CD4-positive, CD25-positive, alpha-beta regulatory T cell (primary cell): ENCODE measurements at places on chromosomes 16 and 17. TPM values are rescaled to one million over a fixed set of nuclear protein-coding genes. Genes with fewer than 3 reads are reported as not detected.

GRCh38 chr17:8588877-8589554 is 41.5 kb downstream of the MYH10 start:
- H3K36me3 ChIP-seq: no peaks in the 10 kb centered on the region
- H3K4me1 ChIP-seq: no peaks in the 10 kb centered on the region
- no peak overlapping the region for H3K27ac ChIP-seq

- H3K27ac ChIP-seq: no peak overlapping the region
- H3K4me1 ChIP-seq: no peaks in the 10 kb centered on the region
These were observed 14.9 kb downstream of the CEP112 start for GRCh38 chr17:66177048-66177447.

LGALS9 gene
- 122 TPM for total RNA-seq

SLC5A11 gene
- not detected for total RNA-seq

DNA sequence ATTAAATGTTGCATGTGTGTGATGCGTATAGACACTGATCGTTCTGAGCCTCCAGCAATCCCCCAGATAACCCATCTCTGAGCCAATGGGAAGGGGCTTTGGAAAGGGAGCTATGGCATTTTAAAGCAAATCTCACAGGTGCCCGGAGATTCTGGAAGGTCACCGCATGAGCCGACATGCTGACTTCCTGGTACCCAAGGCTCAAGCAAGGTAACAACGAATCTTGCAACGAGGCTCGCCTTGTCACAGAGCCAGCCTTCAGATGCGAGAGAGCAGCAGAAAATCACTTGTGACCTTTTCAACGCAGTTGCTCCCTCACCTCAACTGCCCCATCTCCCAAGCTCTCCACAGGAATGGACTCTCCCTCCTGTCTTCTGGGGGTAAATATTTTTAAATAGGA is 154.8 kb upstream of the CDH5 start:
- H3K4me1 ChIP-seq: no peaks in the 10 kb centered on the region
- H3K27me3 ChIP-seq: no peaks in the 10 kb centered on the region
- DNase-seq: no peak
- H3K4me3 ChIP-seq: no peak overlapping the region

DNA sequence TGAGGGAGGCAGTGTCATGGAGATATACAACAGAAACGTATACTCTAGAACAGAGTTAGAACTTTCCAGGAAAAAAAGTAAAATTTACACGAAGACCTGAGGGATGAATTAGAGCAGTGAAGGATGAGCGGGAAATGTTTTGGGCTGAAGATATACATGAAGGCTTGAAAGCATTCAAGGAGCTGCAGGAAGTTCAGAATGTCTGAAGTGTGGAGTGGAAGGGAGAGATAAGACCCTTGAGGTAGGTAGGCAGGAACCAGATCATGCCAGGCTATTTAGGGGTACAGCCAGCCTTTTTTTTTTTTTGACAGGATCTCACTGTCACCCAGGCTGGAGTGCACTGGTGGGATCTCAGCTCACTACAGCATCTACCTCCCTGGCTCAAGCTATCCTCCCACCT is 3.2 kb upstream of the NLK start:
- DNase-seq: no peak
- peaks cover 23% of the 10 kb centered on the region for H3K4me1 ChIP-seq
- H3K36me3 ChIP-seq: no peaks in the 10 kb centered on the region
- no peaks in the 10 kb centered on the region for H3K27me3 ChIP-seq

- no peak for DNase-seq
- H3K27ac ChIP-seq: no peak overlapping the region
- no peak overlapping the region for H3K4me3 ChIP-seq
- no peaks in the 10 kb centered on the region for H3K27me3 ChIP-seq
- no peaks in the 10 kb centered on the region for H3K4me1 ChIP-seq
These were observed 185.0 kb upstream of the ZNF469 start for GRCh38 chr16:88197481-88198456.

MPO gene
- total RNA-seq: not detected

GRCh38 chr17:35864853-35865252 is 3.8 kb downstream of the HEATR9 start:
- no peak overlapping the region for H3K27ac ChIP-seq
- DNase-seq: no peak
- H3K4me1 ChIP-seq: no peaks in the 10 kb centered on the region
- H3K27me3 ChIP-seq: no peaks in the 10 kb centered on the region
- no peaks in the 10 kb centered on the region for H3K36me3 ChIP-seq
- no peak overlapping the region for H3K4me3 ChIP-seq

VPS35 gene
- total RNA-seq: 34.1 TPM

- no peak overlapping the region for H3K4me3 ChIP-seq
- H3K36me3 ChIP-seq: no peaks in the 10 kb centered on the region
- no peak overlapping the region for H3K27ac ChIP-seq
- no peaks in the 10 kb centered on the region for H3K4me1 ChIP-seq
- no peak for DNase-seq
- no peaks in the 10 kb centered on the region for H3K27me3 ChIP-seq
These were observed 226.4 kb upstream of the MON1B start for GRCh38 chr16:76964464-76965154.

GRCh38 chr16:22764662-22765327 is 49.2 kb upstream of the HS3ST2 start:
- H3K36me3 ChIP-seq: no peaks in the 10 kb centered on the region
- no peak overlapping the region for H3K4me3 ChIP-seq
- peaks cover 3% of the 10 kb centered on the region for H3K27me3 ChIP-seq
- H3K4me1 ChIP-seq: no peaks in the 10 kb centered on the region
- no peak overlapping the region for H3K27ac ChIP-seq

GRCh38 chr16:48383877-48384519 is 1.2 kb downstream of the SIAH1 start:
- H3K27ac ChIP-seq: no peak overlapping the region
- H3K4me1 ChIP-seq: peaks cover 17% of the 10 kb centered on the region
- no peaks in the 10 kb centered on the region for H3K27me3 ChIP-seq
- DNase-seq: peak; percentile 43
- H3K4me3 ChIP-seq: peak overlapping the region; percentile 90

DNA sequence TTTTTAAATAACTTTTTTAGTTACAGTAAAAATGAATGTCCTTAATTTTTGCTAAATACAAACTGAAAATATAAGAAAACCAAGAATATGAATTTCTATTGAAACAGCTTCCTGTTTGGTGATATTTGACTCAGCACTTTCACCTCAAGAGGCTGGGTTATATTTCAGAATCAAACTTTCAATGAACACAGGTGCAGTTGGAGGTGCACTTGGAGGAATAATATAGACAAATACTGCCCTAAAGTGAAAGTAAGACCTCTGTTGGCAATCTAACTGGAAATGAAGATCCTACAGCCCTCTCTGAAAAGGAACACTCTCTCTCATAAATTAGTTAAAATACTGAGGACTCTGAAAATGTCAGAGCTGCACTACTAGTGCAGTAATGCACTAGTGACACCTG is 106.2 kb downstream of the BRIP1 start:
- H3K4me1 ChIP-seq: peaks cover 6% of the 10 kb centered on the region
- no peak for DNase-seq
- no peak overlapping the region for H3K27ac ChIP-seq
- H3K27me3 ChIP-seq: no peaks in the 10 kb centered on the region

DNA sequence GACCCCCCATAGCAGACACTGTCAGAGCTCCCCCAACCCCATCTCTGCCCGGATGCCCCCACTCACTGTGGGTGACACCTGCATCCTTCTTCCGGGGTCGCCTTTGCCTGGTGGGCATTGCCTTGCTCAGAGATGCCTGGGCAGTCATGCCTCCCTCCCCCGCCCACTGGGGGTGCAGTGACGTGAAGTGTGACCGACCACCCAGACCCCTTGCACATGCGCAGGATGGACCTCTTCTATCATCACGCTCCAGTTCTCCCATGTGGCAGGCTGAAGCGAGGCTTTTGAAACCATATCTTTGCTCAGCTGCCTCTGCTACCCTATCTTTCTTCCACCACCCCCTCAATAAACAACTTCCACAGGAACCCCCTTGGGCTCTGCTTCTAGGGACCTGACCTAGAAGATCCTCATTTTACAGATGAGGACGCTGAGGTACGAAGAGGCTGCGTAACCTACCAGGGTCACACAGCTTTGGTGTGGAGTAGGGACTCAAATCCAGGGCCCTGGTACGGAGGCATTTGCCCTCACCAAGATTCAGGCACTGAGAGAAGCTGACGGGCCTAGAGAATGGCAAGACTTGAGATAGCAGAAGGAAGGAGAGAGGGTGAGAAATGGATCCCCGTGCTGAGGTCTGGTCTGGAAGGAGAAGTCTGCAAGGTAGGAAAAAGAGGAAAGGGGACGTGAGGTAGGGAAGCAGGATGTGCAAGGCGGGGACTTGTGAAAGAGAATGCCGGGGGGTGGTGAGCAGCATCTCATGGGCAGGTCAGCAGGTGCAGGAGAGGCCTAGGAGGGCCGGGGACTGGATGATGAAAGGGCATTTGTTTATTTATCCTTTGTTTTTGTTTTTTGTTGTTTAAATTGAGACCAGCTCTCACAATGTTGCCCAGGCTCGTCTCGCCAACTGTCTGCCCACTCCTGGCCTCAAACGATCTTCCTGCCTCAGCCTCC is 14.4 kb downstream of the NLRC5 start:
- peaks cover 81% of the 10 kb centered on the region for H3K4me1 ChIP-seq
- H3K27ac ChIP-seq: peak overlapping the region; percentile 51
- peak overlapping the region; percentile 38 for H3K4me3 ChIP-seq
- H3K36me3 ChIP-seq: peaks cover 35% of the 10 kb centered on the region
- H3K27me3 ChIP-seq: no peaks in the 10 kb centered on the region

TEX14 gene
- 1.8 TPM for total RNA-seq
